Astrocyte of the spinal cord (primary cell): ENCODE measurements at places on chromosomes 7 and 10.

- no peak for DNase-seq
Measured at GRCh38 chr10:129916506-129916995, 47.5 kb downstream of the EBF3 start.

GRCh38 chr7:154769527-154769926 is 233.4 kb downstream of the PAXIP1 start:
- no peak for DNase-seq

DNA sequence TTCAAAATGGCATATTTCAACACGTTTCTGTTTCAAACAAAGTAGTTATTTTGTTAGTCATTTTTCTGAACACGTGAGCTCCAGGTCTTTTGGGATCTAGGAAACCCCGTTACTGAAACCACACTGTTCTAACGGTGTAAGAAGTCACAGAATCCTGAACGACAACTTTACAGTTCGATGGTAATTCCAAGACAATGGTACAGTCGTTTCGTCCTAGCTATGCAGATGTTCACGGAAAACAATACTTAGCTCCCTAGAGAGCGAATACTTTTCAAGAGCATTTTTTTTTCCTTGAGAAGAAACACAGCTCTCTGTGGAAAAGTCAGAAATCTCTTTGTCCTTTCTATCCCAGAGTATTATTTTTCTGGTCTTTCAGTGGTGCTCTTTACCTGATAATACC is 254.1 kb downstream of the ADARB2 start:
- no peak for DNase-seq

DNA sequence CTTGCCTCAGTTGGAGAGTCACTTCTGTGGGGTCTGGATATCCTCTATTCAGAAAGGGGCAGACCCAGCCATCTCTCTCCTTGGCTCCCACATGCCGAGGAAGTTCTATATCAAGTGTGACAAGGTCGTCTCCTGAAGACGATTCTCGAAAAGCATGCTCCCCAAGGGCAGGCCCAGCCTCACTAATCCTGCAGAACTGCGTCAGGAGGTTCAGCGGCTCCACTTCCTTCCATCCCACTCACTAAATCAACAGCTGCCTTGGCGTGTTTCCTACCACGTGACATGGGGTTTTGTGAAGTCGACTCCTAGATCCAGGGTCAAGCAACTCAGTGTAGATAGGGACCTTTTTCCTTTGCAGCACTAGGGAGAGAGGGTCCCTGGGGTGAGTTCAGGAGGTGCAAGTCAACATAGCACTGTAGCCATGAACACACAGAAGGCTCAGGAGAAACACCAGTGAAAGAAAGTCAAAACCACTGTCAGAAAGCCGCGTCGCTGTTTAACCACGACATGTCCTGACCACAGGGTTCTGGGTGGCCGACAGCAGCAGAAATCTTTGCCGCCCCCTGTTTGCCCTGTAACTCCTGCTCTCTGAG is 156.4 kb downstream of the PRPF18 start:
- DNase-seq, result peak; percentile 39

- DNase-seq, result no peak
Measured at GRCh38 chr10:49114718-49115014, 656 bp downstream of the VSTM4 start.

GRCh38 chr7:134730411-134730829 is 49.0 kb upstream of the CALD1 start:
- DNase-seq, result peak; percentile 15

DNA sequence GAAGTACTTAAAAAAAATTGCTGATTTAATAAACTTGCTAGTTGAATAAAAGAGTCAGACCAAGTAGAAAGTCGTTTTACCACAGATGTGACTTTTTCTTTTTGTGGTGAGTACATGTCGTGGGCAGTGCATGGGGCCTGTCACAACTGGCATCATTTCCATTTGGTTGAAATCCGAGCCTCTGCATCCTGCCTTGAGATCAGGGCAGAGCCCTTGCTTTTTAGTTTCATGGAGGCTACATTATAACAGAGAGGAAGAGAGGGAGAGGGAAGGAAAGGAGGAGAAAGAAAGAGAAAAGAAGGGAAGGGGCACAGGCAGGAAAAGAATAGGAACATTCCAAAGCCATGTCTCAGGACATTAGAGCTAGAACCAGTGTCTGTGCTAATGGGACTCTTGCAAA is 20.4 kb upstream of the INSYN2A start:
- peak; percentile 35 for DNase-seq

DNA sequence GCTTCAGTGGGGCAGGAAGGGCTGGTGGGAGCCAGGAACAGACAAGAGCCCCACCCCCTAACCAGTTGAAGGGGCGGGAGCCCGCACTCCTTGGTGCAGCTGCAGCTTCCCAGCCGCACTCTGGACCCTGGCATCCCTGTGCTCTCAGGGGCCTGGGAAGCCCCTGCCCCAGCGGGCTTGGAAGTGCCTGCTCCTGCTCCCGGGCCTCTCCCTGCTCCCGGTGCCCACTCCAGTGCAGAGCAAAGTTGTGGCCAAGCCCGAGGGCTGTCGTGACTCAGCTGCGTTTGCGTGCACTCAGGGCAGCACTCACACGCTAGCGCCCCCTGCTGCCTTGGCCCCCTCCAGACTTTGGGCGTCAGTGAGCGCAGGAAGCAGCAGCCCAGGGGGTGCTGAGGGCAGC is 883.8 kb downstream of the LRMDA start:
- DNase-seq, result no peak

- DNase-seq, result no peak
Measured at GRCh38 chr10:132570771-132571649, 33.4 kb downstream of the INPP5A start.
